ENCODE measurements at places on chromosomes 13 and 19.
A peak's percentile ranks its signal among the peaks of the same experiment; 100 is the strongest.

DNA sequence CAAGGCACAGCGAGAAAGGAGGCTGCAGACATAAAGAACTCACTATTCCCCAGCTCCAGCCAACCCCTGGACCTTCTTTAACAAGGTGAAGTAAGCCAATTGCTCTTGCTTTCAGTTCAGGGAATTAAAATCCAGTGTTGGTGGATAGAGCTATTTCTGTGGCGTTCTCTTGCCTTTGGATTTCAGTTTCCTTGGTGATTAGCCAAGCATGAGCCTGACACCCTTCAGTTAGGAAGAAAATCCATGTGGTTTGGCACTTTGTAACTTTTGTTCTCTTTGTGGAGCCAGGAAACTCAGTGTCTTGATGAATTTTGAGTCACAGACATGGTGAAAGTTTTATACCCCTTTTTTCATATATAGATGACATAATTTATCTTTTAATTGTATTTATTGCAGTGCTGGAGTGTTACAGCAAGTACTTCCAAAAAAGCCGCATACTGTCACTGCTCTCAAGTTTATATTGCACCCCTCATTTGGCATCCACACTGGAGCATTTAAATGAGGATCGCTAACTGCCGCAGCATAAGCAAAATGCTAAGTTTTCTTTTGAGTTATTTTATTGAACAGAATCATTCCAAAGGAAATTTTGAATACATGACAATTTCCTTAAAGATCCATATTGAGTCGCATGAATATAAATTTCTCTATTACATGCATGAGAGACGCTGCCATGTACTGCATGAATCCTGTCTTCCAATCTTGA is 406.8 kb downstream of the MYO16 start:
- no peak for DNase-seq

GRCh38 chr13:73171271-73171682 is 112.5 kb downstream of the KLF5 start:
- DNase-seq, result no peak

GRCh38 chr13:65613004-65613403 is 1617.1 kb downstream of the PCDH9 start:
- no peak for DNase-seq

DNA sequence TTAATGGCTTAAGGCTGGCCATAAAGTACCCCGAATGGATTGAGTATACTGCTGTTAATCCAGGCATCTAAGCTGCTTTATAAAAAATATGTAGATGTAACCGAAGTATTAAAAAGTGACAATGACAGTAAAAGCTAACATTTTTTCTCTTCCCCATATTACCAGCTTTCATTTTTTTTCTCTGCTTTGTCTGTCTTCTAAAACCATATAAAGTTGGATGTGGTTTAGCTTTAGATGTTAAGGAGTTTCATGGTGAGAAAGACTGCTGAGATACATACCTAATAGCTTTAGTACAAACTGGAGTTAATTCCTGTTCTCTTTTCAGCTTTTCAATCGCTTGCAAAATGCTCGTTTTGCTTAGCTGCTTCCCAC is 838 bp downstream of the AKAP11 start:
- DNase-seq, result no peak

DNA sequence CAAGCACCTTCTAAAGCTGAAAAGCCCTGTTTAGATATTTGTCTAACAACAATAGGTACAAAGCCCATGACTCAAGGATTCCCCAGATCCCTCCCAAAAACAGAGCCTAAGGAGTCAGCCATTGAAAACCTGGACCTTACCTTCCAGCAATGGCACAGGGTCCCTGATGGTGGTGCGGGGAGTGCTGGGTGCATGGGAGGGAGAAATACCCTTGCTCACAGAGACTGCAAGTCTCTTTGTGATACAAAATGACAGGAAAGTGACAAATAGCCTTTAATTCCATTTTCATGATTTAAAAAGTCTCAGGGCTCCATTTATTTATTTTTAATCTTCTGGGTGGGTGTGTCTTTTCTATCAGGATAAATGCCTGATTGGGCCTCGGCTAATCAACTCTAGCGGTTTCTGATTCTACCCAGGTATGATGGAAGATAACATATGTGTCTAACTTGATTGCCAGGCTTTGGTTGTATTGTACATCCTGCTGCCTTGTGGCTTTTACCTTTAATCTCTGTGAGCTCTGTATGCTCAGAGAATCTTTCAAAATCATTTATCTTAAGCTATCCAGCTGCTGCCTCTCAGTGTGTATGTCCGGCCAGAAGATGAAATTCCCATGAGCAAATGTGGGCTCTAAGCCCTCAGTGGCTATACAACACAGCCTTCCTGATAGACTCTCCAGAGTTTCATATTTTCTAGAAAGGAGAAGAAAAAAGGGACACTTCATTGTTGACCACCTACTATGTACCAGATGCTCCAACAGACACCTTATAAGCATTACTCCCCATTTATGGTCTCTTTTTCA is 54.6 kb upstream of the FAM124A start:
- DNase-seq, result no peak

DNA sequence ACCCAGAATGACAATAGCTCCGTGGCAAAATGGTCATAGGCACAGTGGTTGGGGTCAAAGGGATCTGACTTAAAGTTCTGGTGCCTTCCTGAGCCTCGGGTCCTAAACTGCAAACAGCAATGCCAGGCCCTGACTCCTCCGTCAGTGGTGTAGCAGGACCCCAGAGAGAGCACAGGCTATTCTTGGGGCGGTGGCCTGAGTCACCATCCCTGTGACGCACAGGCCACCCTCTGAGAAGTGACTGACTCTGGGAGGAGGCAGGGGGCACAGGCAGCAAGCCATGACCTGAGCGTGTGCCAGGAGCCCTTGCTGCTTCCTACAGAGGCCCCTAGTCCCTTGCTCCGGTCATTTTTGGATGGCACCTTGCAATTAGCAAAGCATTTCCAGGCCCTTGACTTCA is 18.7 kb downstream of the PLVAP start:
- no peak for DNase-seq

DNA sequence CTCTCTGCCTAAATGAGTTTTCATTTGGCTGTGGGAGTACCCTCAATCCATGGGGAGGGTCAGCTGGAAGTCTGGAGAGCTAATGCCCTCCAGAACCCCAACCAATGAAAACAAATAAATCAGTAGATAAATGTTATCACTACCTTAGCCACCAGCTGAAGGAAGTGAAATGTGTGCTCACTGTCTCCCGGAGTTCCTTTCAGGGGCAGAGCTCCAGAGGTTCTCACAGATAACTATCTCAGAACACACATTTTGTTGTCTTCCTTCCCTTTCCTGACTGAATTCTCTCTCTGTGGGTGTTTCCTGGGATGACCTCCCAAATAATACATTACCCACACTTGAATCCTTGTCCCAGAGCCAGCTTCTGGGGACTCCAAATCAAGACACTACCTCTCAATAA is 779.6 kb downstream of the DIAPH3 start:
- DNase-seq, result no peak

DNA sequence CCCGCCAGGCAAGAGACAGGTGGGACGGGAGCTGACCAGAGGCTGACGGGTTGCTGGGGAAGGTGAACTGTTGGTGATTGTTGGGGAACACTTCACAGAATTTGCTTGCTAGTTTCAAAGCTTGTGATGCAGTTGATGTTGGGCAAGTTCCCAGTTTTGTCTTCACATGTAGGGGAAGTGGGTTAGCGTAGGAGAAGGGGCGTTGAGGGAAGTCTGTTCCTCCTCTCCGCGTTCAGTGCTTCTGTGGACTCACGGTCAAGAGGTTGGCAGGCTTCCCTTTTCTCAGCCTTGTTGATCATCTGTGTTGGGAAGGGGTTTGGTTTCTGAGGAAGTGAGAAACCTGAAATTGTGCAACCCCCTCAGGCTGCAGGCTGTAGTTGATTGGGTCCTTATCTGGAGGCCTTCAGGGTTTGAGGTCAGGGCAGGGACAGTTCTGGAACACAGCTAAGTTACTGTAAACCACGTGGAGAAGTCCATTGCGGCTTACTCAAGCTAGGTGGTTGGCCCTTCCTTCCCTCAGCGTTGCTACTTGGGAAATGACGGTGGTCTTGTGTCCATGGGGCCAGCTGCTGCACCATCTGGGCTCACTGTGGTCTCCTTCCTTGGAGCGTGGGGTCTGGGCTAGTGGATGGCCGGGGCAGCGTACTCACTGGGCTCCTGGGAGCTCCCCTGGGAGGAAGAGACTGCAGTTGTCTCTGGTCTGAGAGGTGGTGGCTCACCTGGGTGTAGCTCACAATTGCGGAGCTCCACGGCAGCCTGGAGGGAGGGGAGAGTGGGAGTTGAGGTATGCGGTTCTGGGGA is 7.5 kb downstream of the RPS9 start:
- DNase-seq, result peak; percentile 61

DNA sequence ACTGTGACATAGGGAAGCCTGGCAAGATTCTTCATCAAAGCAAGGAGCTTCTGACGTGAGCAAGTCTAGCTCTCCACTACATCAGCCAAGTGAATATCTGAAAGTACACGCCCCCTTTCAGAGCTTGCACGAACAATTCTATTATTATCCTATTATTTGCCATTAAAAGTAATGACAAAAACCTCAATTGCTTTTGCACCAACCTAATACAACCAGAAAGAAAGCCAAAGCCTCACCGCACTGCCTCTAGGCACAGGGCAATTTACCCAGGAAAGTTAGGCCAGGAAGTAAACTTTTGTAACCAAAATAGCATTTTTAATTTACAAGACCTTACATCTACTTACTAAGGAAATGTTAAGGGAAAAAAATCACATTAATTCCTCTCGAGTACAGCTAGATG is 41.2 kb downstream of the LATS2 start:
- DNase-seq, result no peak

DNA sequence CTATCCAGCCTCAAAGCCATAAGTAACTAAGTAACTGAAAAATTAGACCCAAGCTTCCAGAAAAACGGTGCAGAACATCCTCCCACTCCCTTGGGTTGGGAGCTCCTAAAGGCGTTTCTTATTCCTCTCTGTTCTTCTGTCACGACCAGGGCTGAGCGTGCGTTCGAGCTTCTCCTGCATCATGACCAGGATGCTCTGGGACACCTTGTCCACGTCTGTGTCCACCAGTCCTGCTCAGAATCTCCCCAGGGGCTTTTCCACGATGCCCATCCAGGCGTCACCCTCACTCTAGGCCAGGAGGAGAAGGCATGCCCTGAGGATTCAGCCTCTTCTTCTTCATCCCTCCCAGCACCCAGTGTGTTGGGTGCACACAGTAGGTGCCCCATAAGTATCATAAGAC is 37.8 kb upstream of the GAS6 start:
- DNase-seq, result no peak

DNA sequence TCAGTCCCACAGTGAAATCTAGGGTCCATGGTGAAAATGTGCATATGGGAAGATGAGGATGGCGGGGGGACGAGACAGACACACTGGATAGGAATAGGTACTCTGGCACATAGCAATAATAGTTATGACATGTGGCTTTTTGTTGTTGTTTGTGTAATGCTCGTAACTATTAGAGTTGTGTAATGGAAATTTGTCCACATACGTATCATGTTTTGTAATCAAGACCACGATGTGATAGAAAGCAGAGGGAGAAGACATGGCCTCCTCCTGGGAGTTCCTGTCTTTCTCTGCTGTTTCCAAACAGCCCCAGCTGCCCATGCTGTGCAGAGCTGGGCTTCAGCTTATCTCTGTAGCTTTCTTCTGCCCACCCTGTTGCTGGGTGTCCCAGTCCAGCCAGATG is 185.3 kb upstream of the TMTC4 start:
- no peak for DNase-seq

DNA sequence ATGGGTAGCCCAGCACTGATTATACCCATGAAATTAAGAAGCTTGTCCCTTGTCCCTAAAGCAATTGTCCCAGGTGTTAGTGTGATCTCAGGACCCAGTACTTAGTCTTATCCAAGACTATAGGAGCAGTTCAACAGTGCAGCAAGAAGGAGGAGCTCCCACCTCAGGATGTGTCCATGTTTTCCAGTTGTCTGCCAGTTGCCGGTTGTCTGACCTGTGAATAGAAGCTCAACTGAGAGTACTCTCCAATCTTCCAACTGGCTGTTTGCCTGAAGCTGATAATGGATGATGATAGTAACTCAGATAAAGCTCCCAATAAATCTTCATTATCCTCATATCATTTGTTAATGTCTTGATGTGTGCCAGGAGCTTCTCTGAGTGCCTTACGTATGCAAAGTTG is 107.2 kb upstream of the HTR2A start:
- no peak for DNase-seq

DNA sequence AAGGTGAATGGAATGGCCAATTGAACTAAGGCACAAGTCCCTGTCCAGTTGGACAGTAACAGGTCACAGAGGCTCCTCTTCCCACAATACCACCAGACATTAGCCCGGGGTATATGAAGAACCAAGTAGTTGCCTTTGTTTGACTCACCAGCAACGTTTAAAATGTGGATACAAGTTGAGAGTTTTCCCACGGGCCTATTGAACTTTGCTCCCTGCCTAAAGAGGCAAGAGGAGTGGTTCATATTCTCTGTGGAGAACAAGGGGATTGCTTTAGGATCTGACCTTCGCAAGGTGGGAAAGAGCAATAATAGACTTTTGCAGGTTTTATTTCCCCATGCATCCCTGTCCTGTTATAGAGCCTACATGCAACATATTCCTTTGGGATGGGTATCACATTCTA is 177.2 kb downstream of the POU4F1 start:
- DNase-seq, result no peak

DNA sequence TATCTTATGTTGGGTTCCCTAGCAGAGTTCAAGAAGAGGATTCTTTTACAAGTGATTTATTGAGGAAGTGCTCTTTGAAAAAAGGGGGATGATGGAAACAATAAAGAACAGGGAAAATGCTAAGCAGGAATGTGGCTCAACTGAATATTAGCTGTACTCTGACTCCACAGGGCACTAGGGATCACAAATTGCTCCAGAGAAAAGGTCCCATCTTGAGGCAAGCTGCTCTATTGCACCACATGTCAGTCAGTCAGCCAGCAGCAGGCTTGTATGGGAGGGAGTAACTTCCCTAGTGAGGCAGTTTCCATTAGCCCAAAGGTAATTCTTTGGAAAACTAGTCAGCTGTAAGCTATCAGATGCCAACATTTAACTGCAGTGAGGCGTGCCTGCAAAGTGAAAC is 73.3 kb upstream of the FNDC3A start:
- DNase-seq, result no peak

DNA sequence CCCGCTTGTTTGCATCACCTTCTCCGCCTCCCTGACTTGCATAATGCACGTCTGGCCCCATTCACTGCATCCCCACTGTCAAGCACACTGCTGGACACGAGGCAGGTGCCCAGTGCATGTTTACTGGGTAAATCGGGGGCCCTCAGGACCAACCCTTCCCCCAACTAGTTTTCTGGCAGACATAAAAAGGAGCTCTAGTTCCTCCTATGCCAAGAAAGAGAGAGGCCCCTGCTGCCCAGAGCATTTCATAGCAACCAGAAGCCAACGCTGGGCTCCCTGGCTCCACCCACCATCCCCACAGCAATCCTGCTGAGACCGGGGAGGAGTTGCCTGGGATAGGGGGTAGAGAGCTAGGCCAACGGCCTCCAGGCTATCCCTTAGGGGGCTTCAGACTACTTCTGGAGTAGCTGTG is 23.2 kb downstream of the ANKRD27 start:
- DNase-seq, result no peak
